ENCODE measurements at places on chromosomes 11 and 22.
A peak's percentile ranks its signal among the peaks of the same experiment; 100 is the strongest.

DNA sequence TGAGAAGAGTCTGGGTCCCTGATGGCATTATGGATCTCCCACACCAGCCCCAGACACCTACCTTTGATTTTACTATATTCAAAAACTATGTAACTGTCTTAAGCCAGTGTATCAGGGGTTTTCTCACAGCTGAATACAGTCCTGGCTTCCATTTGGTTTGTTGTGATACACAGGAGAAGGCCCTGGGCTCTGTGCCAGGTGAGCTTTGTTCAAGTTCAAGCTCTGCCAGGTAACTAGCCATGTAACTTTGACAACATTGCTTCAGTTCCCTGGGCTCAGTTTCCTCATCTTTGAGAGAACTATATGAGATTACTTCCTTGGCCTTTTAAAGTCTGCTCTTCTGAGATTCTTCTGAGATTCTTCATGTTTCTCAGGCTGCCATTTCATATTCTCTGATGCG, 327.5 kb upstream of the TENM4 start:
- no peaks in the 10 kb centered on the region for H3K36me3 ChIP-seq
- no peaks in the 10 kb centered on the region for H3K4me1 ChIP-seq
- no peak overlapping the region for H3K4me3 ChIP-seq
- H3K27ac ChIP-seq = no peak overlapping the region

DNA sequence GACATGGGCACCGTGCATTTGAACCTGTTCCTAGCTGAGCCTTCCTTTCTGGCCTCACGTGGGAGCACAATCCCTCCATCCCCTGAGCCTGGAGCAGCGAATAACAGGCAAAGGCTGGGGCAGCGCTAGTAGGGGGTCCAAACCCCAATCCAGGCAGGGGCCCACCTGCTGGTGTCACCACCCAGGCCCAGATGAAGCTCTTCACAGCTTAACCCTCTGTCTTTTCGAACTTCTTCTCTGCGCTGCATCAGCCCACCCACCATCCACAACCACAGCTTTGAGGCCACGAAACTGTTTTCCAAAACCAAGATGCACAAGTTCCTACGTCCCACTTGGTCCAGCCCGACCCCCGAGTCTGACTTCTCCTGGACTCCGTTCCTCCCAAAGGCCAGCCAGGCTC, 11.5 kb downstream of the KCNC1 start:
- no peak overlapping the region for H3K27ac ChIP-seq
- H3K36me3 ChIP-seq = no peaks in the 10 kb centered on the region
- H3K4me1 ChIP-seq = no peaks in the 10 kb centered on the region
- no peak overlapping the region for H3K4me3 ChIP-seq
- DNase-seq = peak; percentile 25

GRCh38 chr22:41687901-41688364, 734 bp downstream of the SNU13 start:
- H3K4me1 ChIP-seq = peaks cover 27% of the 10 kb centered on the region
- H3K36me3 ChIP-seq = no peaks in the 10 kb centered on the region
- peak overlapping the region; percentile 89 for H3K4me3 ChIP-seq
- no peak for DNase-seq
- peak overlapping the region; percentile 96 for H3K27ac ChIP-seq

- no peak overlapping the region for H3K4me3 ChIP-seq
- no peaks in the 10 kb centered on the region for H3K27me3 ChIP-seq
- no peaks in the 10 kb centered on the region for H3K36me3 ChIP-seq
- H3K4me1 ChIP-seq = no peaks in the 10 kb centered on the region
- no peak overlapping the region for H3K27ac ChIP-seq
Measured at GRCh38 chr11:92300876-92301275, 76.3 kb downstream of the FAT3 start.

DNA sequence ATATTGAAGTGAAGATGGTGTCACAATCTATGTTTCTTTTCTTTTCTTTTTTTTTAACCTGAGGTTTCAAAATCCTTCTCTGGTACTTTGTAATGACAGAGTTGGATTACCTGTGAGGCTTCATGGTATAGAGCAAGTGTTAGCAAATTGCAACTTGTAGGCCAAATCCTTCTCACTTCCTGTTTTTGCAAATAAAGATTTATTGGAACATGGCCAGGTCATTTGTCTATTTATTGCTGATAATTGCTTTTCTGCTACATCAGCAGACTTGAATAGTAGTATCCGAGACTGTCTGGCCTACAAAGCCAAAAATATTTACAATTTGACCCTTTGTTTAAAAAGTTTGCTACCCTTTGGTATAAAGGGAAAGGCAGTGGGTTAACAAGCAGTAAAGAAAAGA, 1059.4 kb upstream of the CCDC90B start:
- DNase-seq = no peak
- H3K36me3 ChIP-seq = no peaks in the 10 kb centered on the region
- H3K27ac ChIP-seq = no peak overlapping the region
- H3K4me1 ChIP-seq = no peaks in the 10 kb centered on the region

GRCh38 chr22:35559354-35560005, 18.8 kb downstream of the RASD2 start:
- no peak overlapping the region for H3K27ac ChIP-seq
- H3K4me3 ChIP-seq = no peak overlapping the region
- DNase-seq = no peak
- H3K27me3 ChIP-seq = peaks cover 14% of the 10 kb centered on the region
- H3K4me1 ChIP-seq = no peaks in the 10 kb centered on the region
- H3K36me3 ChIP-seq = no peaks in the 10 kb centered on the region

DNA sequence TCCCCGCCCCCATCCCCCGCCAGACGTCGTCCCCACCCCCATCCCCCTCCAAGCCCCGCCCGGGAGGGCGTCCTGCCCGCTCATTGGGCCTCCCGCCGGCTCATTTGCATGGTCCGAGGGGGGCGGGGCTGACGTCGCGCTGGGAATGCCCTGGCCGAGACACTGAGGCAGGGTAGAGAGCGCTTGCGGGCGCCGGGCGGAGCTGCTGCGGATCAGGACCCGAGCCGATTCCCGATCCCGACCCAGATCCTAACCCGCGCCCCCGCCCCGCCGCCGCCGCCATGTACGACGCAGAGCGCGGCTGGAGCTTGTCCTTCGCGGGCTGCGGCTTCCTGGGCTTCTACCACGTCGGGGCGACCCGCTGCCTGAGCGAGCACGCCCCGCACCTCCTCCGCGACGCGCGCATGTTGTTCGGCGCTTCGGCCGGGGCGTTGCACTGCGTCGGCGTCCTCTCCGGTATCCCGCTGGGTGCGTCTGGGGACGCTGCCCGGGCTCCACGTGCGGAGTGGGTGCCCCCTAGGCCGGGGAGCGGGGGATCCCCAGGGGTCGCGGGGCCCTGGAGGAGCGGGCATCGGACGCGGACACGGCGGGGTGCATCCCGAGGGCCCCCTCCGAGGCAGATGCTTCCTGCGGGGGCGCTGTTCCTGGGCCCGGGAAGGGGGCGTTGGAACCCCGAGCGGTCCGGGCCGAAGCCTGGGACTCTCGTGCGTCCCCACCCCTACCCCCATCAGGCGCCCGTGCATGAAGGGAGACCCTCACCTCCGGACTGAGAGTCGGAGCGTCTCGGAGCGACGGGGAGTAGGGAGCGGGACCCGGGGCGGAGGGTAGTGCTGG, at the start of gene PNPLA3:
PNPLA3 (plus strand) TSS at position 175 of the 834 bp plus-strand sequence; CDS start at position 282, 107 bp downstream.
- H3K36me3 ChIP-seq = no peaks in the 10 kb centered on the region
- DNase-seq = peak; percentile 82

DNA sequence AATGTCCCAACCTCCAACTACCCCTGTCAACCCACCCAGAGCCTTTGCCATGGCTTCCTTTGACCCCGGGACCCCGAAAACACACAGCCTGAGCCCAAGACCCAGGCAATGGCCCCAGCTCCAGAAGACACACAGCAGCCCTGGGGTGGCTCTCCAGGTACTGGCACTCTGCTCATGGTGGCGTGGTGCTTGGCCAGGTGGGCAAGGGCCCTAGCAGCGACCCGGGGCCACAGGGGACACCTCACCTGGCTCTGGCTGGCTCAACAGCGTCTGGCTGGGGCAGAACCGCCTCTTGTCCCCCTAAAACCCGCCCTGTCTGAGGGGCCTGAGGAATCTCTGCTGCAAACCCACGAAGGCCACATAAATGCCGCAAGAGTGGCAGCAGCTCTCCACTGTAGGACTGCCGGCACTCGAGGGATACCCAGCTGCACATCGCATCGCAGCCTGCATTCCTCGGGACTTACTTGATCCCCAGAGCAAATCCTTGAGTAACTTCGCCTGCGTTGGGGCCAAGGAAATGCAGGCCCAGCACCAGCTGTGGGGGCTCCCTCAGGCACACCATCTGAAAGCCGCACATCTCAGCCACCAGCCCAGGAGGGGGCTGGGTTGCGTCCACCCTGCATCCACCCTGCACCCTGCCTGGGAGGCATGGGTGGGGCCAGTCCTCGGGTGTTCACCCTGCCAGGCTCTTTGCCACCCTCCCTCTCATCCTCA, 23.1 kb upstream of the GNB1L start:
- no peak for DNase-seq
- H3K4me3 ChIP-seq = no peak overlapping the region

- H3K36me3 ChIP-seq = no peaks in the 10 kb centered on the region
- H3K27me3 ChIP-seq = no peaks in the 10 kb centered on the region
- DNase-seq = peak; percentile 80
Measured at GRCh38 chr11:34266090-34266912, 91.5 kb downstream of the ABTB2 start.

GRCh38 chr11:46417711-46418110, 26.1 kb upstream of the CHRM4 start:
- H3K27me3 ChIP-seq = no peaks in the 10 kb centered on the region
- H3K27ac ChIP-seq = no peak overlapping the region
- DNase-seq = no peak
- peaks cover 49% of the 10 kb centered on the region for H3K36me3 ChIP-seq
- H3K4me1 ChIP-seq = no peaks in the 10 kb centered on the region
- H3K4me3 ChIP-seq = no peak overlapping the region

DNA sequence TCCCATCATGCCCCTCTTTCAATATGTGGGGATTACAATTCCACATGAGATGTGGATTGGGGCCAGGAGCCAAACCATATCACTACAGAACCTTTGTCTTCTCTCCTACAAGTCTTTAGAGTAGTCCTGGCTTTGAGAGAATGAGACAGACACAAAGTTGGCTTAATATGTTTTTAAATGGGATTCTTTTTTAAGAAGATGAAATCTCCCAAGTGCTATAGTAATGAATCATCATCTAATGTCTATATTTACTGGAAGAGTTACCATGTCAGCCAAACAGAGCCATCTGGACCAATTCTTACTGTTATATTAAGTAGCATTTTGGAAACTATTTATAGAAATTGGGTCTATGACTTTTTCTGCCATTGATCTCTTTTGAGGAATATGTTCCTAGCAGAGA, 38.1 kb upstream of the CARD18 start:
- no peaks in the 10 kb centered on the region for H3K4me1 ChIP-seq
- no peaks in the 10 kb centered on the region for H3K36me3 ChIP-seq
- no peak overlapping the region for H3K27ac ChIP-seq

DNA sequence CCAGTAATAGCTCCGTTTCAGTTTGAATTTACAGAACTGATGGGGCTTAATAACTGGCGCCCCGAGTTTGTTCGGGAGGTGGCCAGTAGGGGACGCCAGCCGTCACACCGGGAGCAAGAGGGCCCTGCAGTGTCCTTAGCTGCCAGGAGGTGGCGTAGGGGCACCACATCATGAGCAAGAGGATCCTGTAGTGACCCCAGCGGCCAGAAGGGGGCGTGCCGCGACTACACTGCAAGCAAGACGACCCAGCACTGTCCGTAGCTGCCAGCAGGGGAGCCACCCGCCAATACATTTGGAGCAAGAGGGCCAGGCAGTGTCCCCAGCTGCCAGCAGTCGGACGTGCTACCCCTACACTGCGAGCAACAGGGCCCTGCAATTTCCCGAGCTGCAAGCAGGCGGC, 663.7 kb upstream of the B3GAT1 start:
- H3K4me3 ChIP-seq = no peak overlapping the region
- no peaks in the 10 kb centered on the region for H3K4me1 ChIP-seq
- H3K27ac ChIP-seq = no peak overlapping the region
- peaks cover 5% of the 10 kb centered on the region for H3K27me3 ChIP-seq
- no peaks in the 10 kb centered on the region for H3K36me3 ChIP-seq

- H3K27me3 ChIP-seq = peaks cover 2% of the 10 kb centered on the region
- no peaks in the 10 kb centered on the region for H3K4me1 ChIP-seq
- H3K27ac ChIP-seq = no peak overlapping the region
- DNase-seq = no peak
- no peaks in the 10 kb centered on the region for H3K36me3 ChIP-seq
- no peak overlapping the region for H3K4me3 ChIP-seq
Measured at GRCh38 chr11:115334932-115335788, 169.1 kb downstream of the CADM1 start.

DNA sequence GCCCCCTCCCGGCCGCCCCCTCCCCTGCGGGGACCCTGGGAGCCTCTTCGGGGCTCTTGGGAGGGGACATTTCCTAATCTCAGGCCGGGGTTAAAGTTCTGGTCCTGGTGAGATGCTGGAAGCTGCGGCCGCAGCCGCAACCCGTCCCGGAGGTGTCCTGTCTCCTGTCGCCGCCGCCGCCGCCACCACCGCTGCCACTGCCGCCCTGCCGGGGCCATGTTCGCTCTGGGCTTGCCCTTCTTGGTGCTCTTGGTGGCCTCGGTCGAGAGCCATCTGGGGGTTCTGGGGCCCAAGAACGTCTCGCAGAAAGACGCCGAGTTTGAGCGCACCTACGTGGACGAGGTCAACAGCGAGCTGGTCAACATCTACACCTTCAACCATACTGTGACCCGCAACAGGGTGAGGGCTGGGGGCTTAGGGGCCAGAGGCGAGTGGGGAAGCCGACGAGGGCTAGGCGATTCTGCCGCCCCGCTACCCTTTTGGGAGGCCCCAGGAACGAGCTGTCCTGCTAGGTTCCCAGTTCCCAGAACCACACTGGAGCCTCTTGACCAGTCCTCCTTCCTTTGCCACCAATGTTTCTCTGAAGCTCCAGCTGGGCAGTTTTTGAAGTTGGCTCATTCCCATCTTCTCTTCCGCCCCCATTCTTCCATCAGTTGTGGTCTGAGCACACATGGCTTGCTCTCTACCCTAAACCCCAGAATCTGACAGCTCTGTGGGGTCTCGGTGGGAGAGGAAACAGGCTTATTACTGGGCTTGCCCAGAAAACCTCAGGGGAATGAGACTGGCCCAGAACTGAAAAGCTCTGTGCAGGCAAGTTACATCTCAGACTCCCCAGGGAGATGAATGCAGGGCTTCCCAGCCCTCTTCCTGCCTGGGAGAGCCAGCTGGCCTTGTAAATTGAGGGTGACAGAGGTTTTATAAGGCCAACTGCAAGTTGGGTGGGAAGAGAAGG, 781 bp downstream of the SIDT2 start:
- DNase-seq = no peak
- H3K27me3 ChIP-seq = no peaks in the 10 kb centered on the region
- H3K27ac ChIP-seq = peak overlapping the region; percentile 100

GRCh38 chr11:74605403-74605802, 13.0 kb downstream of the POLD3 start:
- no peak for DNase-seq
- no peak overlapping the region for H3K27ac ChIP-seq
- no peaks in the 10 kb centered on the region for H3K27me3 ChIP-seq
- peaks cover 35% of the 10 kb centered on the region for H3K36me3 ChIP-seq
- H3K4me3 ChIP-seq = no peak overlapping the region
- no peaks in the 10 kb centered on the region for H3K4me1 ChIP-seq

GRCh38 chr11:61949169-61950034, 749 bp upstream of the BEST1 start:
- H3K27me3 ChIP-seq = no peaks in the 10 kb centered on the region
- H3K27ac ChIP-seq = peak overlapping the region; percentile 20
- peak; percentile 91 for DNase-seq
- H3K4me3 ChIP-seq = no peak overlapping the region

- H3K4me3 ChIP-seq = no peak overlapping the region
- no peak for DNase-seq
- H3K27ac ChIP-seq = no peak overlapping the region
- H3K36me3 ChIP-seq = no peaks in the 10 kb centered on the region
Measured at GRCh38 chr11:78292109-78292803, 103.5 kb downstream of the USP35 start.
